ENCODE measurements at places on chromosomes 1 and 21.

- no peak for DNase-seq
Measured at GRCh38 chr1:235710687-235711086, 61.1 kb upstream of the GNG4 start.

DNA sequence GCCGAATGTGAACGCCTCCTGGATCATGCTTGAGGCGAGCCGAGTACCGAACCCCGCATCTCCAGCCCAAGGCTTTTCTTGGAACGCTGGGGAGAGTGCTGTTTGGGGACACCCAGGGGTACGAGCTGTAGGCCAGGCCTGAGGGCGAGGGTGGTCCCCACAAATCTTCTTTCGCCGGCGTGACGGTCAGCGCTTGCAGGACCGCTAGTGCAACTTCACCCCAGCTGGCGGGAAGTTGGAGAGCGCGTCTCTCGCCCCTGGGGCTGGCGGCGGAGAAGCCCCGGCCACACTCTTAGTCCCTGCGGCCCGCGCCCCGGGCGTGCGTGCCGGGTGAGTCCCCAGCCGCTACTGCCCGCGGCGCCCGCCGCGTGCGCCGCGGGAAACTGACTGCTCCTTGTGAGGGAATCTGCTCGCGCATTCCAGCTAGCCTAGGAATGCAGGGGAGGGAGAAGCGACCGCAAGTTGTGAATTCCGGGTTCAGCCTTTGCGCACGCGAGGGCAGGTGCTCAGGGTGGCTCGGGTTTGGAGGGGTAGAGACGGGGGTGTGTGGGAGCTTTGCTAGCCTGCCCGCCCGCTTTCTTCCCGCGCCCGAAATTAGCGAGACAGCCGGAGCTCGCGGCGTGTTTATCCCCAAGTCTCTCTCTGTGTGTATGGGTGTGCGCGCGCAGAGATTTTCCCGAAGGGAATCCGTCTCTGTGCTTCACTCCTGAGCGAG lies 884 bp downstream of the LHX4 start:
- DNase-seq = peak; percentile 9

DNA sequence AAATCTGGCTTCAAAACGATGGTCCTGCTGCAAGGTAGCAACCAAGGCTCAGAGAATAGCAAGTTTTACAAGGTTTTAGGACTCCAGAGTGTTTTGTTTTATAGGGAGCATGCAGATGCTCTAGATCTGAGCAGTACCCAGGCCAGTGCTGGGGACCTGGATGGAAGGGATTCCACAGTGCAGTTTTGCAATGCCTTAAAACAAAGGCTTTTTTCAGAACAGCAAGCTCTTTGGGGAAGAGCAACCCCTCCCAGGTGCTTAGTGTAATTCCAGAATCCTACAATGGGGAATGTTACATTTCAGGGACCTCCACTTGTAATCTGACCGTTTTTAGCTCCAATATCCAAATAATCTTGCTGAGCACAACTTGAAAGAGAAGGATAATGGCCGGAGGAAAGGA lies 6.7 kb downstream of the ROR1 start:
- no peak for DNase-seq

GRCh38 chr1:11207898-11208611 lies 18.9 kb downstream of the ANGPTL7 start:
- no peak for DNase-seq

- DNase-seq = no peak
Measured at GRCh38 chr1:91718877-91719276, 167.1 kb downstream of the TGFBR3 start.

DNA sequence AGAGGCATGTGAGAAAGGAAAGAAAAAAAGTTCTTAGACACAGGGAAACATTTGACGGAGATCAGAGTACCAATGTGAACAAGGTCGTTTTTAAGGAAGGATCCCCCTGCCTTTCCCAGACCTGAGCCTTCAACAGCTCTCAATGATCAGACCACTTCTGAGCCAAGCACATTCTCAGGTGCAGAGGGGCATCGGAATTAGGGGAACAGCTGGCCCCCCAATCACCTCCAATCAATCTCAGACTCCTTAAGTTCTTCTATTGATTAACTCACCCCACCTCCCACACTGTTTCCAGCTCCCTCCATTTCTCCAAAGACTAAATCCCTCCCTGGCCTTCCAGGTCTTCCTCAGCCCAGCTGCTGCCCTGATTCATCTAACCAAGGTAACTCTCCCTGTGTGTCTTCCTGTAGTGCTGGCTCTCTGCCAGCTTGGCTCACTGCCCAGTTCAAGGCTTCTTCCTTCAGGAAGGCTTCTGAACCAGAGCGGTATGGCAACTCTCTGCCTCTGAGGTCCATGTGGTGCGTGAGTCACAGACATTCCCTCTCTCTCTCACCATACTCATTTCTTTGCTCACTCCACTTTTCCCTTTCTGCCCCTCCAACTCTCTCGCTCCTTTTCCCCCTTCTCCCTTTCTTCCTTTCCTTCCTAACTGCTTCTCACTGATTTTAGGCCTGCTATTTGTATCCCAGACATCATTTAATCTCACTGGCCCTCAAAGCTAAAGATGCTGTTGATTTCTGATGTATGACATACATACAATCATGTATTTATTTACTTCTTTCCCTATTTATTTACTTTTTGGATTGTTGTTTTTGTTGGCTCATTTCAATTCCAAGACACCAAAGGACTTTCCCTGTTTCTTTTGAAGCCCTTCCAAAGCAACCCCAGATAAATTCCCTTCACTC lies 18.1 kb downstream of the CFAP45 start:
- peak; percentile 45 for DNase-seq

- DNase-seq = no peak
Measured at GRCh38 chr21:37372951-37373350, 6.4 kb downstream of the DYRK1A start.

DNA sequence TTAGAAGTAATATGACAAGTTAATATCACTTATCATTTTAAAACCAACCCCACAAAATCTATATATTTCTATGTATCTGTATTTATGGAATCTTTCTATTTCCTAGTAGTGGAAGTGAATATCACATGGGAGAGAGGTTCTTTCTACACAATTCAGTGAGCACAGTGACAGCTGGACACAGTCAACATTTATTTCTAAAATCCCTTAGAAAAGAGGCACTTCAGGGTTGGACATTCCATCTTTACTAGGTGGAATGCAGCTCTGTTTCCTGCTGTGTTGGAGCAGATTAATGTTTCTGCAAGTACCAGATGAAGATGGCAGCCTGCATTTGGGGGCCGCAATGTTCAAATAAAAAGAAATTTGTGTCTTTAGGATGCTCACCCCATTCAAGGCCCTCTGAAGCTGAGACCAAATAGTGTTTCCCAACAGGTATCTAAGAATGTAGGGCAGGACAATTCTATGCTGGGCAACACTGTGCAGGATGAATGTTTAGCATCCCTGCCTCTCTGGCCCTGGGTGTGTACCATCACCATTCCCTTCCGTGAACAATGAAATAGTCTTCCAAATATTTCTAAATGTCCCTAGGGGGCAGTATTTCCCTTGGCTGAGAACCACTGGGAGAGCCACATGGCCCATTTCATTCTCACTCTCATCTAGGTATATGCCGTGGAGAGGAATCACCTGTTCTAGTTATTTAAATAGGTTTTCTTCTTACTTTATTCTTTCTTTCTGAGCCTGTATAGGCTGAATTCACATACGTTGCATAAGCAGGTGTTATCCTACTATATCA lies 394.8 kb downstream of the PRDM2 start:
- no peak for DNase-seq

DNA sequence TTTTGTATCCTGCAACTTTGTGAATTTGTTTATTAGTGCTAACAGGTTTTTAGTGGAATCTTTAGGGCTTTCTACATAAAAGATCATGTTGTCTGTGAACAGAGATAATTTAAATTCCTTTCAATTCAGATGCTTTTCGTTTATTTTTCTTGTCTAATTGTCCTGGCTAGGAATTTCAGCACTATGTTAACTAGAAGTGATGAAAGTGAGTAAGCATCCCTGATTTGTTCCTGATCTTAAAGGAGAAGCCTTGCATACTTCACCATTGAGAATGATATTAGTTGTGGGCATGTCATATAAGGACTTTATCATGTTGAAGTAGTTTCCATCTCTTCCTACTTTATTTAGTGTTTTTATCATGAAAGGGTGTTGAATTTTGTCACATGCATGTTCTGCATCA lies 23.6 kb upstream of the TRIM67 start:
- no peak for DNase-seq

DNA sequence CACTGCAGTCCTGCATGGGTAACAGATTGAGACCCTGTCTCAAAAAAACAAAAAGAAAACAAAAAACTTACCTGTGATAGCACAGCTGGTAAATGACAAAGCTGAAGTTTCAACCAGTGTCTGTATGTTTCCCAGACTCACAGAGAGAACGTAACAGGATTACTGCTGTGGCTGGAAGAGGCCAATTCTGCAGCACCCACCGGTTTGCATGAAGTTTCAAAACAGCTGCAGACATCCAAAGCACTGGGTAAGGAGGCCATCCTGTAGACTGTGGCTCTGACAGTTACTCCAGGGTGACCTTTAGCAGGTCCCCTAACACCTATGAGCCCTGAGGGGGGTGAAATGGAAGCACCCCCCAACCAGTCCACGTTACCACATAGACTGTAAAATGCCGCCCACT lies 7.5 kb downstream of the ID3 start:
- no peak for DNase-seq

GRCh38 chr1:199353906-199354305 lies 673.6 kb upstream of the NR5A2 start:
- DNase-seq = no peak

DNA sequence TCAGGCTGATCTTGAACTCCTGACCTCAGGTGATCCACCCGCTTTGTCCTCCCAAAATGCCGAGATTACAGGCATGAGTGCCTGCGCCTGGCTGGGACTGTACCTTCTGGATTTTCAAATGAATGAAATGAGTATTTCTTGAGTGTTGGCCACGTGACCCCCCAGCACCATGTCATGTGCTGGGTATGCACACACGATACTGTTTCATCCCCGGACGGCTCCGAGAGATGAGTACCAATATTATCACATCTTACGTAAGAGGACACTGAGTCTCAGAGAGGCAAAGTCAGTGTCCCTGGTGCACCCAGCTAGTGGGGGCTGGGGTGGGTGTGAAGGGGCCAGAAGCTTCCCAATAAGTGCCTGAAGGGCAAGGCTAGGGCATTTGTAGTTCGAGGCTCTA lies 780 bp upstream of the CROCC start:
- DNase-seq = no peak

DNA sequence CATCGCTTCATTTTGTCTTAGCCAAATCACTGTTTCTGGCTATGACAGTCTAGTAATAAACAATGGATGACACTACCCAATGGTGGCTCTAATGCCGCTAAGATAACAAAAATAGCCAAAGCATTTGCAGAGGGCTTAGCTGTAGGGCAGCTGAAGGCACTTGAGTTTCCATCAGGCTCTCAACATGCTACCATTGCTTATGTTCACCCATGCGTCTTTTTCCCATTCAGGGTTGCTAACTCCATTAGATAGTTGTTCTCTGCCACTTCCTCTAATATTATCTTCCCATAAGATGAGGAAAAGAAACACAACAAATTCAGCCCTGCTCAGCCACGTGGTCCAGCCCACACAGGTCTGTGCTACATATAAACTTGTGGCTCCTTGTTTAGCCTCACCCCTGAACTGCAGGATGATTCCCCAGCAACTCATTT lies 159.6 kb downstream of the TOMM20 start:
- no peak for DNase-seq

GRCh38 chr21:41960386-41960785 lies 6.6 kb upstream of the C2CD2 start:
- DNase-seq = no peak

All from amniotic stem cell (primary cell).